Activated CD4-positive, alpha-beta T cell treated with anti-CD3 and anti-CD28 coated beads, Interleukin-2, amount 50 U/mL, for 16 hours (primary cell): ENCODE measurements at places on chromosomes 6 and 20.

DNA sequence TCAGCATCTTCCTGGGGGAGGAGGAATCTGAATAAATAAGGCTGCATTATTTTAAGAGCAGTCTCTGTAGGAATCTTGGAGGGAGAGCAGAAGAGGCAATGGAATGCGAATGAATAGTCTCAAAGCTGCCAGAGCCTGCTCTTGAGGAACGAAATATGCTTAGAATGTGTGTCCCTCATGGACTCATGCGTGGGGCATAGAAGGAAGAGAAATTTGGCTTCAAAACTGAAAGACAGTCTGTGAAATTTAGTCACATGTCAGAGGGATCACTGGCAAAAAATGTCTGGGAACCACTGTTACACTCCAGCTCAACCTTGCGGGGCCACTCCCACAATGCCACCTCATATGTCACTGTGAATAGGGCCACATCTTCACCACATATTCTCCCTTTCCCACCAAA is 95.5 kb downstream of the GJA10 start:
- DNase-seq: no peak

- no peak for DNase-seq
Observed at GRCh38 chr6:86079938-86080337, 437.3 kb upstream of the SYNCRIP start.

- DNase-seq: no peak
Observed at GRCh38 chr20:34292496-34292895, 10.7 kb downstream of the AHCY start.

DNA sequence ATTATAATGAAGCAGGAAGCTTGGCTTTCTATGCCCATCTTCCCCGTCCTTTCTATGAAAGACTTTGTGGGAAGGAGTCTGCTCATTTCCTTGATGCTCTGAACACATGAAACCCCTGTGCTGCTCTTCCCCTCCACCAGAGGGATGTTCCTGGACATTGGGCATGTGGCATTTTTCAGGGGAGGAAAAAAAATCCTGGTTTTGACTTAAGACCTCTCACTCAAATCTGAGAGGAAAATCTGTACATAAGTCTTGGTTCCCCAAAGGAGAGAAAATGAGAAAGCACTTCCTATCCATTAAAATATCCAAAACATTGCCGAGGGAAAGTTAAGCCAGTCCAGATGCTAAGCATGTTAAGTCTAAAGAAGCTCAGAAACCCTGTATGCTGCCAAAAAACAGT is 393.0 kb downstream of the PAX1 start:
- no peak for DNase-seq

DNA sequence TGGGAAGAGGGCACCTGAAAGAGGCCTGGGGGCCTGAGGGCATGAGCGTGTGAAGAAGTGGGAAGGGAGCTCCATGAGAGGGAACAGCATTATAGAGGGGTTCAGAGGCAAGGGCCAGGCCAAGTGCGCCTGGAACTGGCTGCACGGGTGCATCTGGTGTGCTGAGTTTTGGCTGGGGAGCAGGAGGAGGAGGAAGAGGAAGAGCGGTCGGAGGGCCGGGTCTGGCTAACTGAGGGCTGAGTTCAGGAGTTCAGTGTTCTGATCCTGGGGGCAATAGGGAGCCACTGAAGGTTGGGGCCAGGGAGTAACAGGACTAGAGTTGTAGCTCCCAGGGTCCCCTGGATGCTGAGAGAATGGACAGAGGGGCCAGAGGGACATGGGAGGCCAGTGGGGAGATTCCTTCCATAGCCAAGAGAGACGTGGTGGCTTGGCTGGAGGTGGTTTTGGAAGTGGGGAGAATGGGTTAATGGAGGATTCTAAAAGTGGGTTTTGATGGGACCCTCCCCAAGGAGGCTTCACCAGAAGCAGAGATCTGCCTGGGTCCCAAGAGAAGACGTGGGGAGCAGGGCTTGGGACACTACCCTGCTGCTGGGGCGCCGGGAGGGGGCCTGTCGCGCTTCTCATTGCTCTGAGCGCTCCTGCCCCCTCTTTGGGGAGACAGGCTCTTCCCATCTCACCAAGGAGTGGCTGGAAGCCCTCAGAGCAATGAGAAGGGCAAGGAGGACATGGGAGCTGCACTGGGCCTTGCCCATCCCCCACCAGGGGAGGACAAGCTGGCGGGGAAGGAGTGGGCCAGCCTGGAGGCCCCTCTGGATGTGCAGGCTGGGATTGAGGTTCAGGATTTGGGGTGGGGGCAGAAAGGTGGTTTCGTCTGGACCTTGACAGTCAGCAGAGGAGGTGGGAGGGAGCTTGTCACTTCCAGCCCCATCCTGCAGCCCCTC is 28.7 kb downstream of the ZBP1 start:
- no peak for DNase-seq

DNA sequence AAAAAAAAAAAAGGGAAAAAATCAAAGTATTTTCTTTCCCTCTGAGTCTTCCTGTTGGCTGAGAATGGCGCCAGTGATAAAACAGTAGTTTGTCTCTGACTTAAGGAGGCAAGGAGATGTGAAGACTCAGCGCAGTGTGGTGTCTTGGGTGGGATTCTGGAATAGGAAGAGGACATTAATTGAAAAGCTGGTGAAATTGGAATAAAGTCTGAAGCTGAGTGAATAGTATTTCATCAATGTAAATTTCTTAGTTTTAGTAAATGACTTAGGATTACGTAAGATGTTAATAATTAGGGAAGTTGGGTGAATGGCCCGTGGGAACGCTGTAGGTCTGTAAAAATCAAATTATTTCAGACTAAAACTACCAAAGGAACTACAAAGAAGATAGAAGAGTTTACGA is 122.8 kb upstream of the ZNF217 start:
- no peak for DNase-seq

GRCh38 chr20:4509825-4510522 is 211.7 kb upstream of the PRND start:
- DNase-seq: no peak

- DNase-seq: no peak
Observed at GRCh38 chr20:61117725-61118124, 134.3 kb upstream of the CDH4 start.

GRCh38 chr6:18259675-18260447 is 4.5 kb downstream of the DEK start:
- no peak for DNase-seq

DNA sequence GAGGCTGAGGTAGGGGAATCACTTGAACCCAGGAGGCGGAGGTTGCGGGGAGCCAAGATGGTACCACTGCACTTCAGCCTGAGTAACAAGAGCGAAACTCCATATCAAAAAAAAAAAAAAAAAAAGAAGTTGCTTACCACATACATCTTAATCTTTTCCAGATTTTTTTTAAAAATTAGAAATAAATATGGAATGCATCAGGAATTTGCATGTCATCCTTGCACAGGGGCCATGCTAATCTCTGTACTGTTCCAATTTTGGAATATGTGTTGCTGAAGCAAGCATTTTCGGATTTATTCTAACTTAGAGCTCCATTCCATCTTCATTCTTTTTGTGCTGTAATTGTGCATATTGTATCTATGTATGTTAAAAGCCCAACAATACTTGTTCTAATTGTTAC is 62.5 kb downstream of the TRPC4AP start:
- no peak for DNase-seq

DNA sequence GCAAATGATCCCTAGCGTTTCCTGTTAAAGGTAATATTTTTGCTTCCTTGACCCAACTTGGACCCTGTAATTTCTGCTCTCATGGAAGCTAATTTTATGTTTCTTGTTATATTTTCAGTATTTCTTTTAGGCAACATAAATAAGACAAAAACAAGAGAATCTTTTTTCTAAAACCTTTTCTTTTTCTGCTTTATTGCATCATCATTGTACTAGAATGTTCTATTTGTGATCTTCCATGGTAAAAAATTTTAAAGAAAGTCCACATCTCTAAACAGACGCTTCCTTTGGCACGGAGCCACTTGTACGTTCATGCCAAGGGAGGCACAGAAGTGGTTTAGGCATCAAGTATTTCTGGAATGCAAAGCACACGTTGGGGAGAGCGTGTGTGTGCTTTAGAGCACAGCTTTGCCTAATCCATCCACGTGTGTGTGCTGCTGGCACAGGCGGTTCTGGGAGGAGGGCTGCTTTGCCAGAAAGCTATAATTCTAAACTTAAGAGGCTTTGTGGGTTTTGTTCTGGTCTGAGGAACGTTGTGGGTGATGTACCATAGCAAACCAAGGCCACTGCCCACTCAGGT is 98.3 kb downstream of the SASH1 start:
- no peak for DNase-seq

DNA sequence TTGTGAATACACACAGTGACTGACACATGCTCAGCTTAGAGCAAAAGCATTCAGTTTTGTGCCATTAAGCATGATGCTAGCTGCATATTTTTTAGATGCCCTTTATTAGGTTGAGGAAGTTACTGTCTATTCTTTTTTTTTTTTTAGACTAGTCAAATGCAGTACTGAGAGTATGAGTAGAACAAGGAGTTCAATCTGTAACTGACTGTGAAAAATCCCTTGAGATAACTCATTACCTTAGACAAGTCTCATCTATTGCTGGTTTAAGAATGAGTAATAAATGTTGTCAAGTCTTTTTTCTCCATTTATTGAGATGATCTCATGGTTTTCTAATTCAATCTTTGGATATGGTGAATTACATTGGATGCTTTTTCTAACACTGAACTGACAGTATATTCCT is 23.2 kb downstream of the AHI1 start:
- DNase-seq: no peak

GRCh38 chr6:39941820-39942219 is 7.6 kb upstream of the MOCS1 start:
- no peak for DNase-seq

DNA sequence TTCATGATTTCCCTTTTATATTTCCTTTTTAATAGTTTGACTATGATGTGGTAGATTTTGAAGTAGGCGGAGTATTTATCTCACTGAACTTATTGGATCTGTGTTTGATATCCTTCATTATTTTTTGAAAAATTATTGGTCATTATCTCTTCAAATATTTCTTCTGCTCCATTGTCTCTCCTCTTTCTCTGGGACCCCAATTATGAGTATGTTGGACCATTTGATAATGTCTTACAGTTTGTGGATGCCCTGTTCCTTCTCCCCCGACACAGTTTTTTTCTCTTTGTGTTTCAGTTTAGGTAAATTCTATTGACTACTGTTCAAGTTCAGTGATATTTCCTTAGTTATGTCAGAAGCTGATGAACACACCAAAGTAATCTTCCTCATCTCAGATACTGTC is 49.4 kb upstream of the COL10A1 start:
- DNase-seq: no peak

GRCh38 chr6:53175027-53175426 is 26.4 kb upstream of the GCM1 start:
- no peak for DNase-seq

DNA sequence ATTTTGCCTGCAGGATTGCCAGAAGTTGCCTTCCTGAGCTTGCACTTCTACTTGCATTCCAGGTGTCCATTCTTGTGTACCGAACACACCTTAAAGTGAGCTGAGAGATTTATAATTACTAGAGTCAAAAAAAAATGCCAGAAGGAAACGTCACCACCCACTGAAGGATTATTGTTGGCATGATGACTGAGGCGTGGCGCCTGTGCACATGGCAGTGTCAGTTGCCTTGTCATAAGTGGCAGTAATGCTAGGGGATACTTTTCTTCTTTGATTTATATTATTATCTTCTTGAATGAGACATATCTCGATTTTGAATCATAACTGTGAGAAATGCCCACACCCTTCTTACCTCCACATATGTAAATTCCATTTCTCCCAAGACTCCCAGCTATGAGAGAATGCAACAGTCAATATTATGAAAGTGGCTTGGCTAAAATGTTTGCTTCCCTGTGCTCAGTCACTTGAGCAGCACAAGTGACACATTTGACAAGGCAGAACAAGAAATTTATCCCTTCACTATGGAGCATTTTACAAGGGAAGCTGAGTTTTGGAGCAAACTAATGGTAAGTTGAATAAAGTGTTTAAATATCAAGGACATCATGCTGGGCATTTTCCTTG is 149.5 kb upstream of the SASH1 start:
- DNase-seq: no peak
